ENCODE measurements at places on chromosomes 2 and 18.

DNA sequence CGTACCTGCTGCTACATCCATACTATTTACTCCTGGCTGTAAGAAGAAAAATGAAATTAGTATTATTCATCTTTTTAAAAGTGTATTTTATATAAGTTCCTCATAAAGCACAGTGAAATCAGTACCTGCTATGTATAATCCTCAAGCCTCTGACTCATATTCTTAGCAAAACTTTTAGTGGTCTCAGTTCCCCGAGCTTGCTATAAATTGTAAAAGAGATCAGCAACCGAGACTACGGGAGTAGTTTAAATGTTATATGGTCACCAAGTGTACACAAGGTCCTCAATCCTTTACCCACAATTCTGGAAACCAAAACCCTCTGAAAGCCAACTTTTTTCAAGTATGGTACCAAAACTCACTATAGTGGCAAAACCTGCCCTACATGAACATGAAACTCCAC lies 24.2 kb downstream of the PRPF40A start:
- DNase-seq: no peak

DNA sequence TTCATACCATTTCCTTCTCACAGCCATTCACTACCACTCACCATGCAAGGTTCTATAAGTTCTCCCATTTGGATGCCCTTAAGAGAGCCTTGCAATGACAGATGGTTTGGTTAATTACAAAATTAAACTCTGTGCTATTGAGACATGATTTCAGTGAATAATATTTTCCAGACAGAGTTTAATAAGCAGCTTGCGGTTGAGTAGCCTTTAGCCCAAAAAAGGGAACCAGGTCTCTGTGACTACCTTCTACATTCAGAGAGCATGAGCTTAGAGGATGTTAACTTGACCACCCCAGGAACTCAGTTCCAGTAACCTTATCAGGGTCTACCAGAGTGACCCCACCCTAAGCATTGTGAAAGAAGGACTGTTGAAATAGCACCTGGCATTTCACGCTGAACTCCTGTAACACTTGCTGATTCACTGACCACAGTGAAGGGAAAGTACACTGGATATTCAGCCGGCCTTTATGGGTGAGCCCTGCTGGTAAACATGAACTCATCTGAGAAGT lies 1173.1 kb upstream of the ZEB2 start:
- DNase-seq: no peak

DNA sequence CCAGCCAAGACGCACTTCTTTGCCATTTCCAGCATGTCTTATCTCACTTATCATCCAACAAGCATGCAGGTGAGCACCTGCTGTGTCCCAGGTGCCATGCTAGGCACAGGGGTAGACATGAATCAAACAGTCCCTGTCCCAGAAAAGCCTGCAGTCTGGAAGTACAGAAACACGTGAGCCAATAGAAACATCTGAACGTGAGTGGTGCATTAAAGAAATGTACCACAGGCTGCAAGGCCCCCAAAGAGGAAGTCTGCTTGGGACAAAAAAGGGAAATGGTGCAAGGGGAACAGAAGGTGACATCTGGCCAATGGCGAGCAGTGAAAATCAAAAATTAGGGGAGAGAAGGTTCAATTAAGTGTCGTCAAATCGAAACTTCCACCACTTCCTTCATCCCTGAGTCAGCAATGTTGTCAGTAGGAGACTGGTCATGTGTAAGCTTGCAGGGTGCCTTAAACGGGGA lies 17.6 kb upstream of the TMEM247 start:
- no peak for DNase-seq

DNA sequence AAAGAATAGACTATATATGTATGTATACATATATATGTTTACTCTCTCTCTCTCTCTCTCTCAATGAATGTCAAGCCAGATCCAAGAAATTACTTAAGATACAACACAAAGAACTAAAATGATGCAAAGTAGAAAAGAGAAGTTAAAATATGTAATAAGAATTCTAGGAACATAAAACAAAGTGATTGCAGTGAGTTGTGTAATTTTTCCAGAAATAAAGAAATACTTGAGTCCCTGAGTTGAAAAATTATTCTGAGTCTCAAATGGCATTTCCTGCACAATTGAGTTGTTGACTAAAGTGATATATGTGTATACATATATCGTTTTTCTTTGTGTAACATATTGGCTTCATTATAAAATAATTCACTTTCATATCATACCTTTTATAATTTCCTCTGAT lies 262.4 kb downstream of the INSIG2 start:
- DNase-seq: no peak

- no peak for DNase-seq
Observed at GRCh38 chr2:71060871-71061270, 7.6 kb upstream of the NAGK start.

GRCh38 chr18:76613053-76613754 lies 118.2 kb upstream of the ZNF516 start:
- DNase-seq: no peak

Measured in ELF-1 (cell line).